A549 treated with DMSO at 1 μM for 4 hours (cell line): ENCODE measurements at places on chromosomes 7 and 10. TPM values are rescaled to one million over a fixed set of nuclear protein-coding genes. Genes with fewer than 3 reads are reported as not detected.

The ZNF365 gene
- 0.94 to 1.2 TPM (median 1.1 TPM) in 5 replicates for total RNA-seq

The OPN4 gene
- total RNA-seq = not detected in 5 replicates

The OPALIN gene
- not detected in 5 replicates for total RNA-seq

The GJC3 gene
- total RNA-seq = 0.09 to 0.18 TPM (median 0.13 TPM) in 4 of 5 replicates, not detected in the other

The ASZ1 gene
- not detected in 5 replicates for total RNA-seq

The DMBT1 gene
- total RNA-seq = 0.03 to 0.06 TPM (median 0.04 TPM) in 4 of 5 replicates, not detected in the other

The PTCD1 gene
- 6.1 to 10.7 TPM (median 6.9 TPM) in 5 replicates for total RNA-seq
